Stimulated activated CD8-positive, alpha-beta memory T cell treated with anti-CD3 and anti-CD28 coated beads, Interleukin-2, amount 100 ng/mL, for 1 hour (primary cell): ENCODE measurements at places on chromosomes 11 and 22.

DNA sequence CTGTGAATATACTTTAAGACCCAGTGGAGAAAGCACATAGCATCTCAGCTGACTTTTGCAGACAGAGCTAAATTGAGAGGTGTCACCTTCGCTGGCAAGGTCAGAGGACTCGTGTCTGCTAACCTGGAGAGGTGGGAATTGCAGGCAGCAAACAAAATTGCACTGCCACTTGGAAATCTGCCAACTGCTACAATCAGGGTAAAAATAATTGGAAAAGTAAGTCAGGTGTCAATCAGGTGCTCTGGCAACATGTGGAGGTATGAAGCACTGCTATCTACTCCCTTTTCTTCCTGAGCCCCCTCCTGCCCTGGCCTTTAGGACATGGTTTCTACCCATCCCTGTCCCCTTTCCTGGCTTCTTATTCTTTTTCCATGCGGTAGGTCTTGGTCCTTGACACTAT is 24.1 kb upstream of the LRRC55 start:
- DNase-seq = no peak

GRCh38 chr11:110757066-110757465 is 44.8 kb upstream of the ARHGAP20 start:
- DNase-seq = no peak

DNA sequence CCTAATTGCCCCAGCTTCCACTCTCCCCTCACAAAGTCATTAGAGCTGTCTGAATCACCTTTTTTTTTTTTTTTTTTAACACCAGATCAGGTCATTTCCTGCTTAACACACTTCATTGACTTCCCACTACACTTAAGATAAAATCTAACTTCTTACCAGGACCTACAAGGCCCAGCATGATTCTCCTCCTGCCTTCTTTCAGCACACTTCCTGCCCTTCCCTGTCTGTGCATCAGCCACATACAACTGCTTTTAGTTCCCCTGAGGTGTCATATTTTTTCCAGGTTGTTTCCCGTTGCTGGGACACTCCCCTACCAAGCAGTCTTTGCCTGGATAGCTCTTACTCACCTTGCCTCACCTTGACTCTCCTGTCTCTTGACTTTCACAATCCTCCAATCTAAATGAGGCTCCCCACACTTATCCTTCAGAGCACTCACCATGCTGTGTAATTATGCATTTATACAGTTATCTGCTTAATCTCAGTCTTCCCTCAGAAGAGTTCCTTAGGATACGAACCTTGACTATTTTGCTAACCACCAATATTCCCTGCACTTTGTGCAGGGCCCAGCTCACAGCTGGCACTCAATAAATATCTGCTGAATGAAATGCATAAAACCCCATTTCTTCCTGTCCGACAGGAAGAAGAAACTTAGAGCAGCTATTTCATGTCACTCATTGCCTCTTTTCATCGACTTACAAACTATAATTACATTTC is 96.6 kb upstream of the AKIP1 start:
- no peak for DNase-seq

DNA sequence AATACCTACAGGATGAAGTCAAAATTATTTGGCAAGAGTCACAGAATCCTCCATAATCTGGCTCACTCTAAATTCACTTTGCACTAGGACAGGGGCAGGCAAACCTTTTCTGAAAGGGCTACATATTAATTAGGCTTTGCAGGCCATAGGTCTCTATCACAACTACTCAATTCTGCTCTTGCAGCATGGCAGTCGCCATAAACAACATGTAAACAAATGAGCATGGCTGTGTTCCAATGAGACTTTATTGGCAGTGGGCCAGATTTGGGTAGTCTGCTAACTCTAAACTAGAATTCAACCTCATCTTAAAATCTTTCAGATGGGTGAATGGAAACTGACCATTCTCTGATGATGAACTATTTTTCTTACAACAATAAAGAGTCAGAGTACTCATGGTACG is 5.8 kb downstream of the THRSP start:
- DNase-seq = no peak

DNA sequence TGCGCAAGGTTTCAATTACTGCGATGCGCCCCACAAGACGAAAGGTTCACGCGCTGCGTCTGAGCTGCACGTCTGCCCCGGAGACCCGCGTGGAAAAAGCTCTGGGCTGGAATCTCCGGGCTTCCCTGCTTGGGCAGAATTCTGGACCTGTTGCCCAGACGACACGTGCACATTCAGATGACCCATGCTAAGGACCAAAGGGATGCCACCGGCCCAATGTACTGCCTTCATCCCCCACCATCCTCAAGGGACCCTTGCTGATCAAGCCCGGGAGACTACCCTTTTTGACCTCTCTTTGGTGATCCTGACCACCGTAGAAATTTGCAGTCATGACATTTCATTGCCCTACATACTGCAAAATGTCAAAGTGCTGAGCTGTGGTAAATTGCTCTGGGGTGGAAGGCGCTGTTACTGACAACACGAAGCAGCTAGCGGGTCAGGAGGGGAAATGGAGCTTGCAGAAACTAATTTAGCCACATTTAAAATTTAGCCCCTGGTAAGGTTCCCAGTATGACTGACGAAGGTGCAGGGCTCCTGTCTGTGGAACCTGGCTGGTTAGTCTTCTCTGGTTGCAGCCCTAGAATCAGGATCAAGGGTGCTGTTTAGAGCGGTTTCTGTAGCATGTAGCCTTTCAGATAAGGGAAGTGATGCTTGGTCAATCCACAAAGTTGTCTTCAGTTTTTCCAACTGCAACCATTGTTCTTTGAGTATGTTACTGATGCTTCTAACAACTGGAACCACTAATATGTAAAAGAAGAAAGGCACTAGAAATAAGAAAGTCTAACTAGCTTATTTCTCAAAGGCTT is 81.9 kb downstream of the PRR5L start:
- no peak for DNase-seq

- no peak for DNase-seq
Measured at GRCh38 chr11:111729831-111730311, 36.3 kb downstream of the PPP2R1B start.

DNA sequence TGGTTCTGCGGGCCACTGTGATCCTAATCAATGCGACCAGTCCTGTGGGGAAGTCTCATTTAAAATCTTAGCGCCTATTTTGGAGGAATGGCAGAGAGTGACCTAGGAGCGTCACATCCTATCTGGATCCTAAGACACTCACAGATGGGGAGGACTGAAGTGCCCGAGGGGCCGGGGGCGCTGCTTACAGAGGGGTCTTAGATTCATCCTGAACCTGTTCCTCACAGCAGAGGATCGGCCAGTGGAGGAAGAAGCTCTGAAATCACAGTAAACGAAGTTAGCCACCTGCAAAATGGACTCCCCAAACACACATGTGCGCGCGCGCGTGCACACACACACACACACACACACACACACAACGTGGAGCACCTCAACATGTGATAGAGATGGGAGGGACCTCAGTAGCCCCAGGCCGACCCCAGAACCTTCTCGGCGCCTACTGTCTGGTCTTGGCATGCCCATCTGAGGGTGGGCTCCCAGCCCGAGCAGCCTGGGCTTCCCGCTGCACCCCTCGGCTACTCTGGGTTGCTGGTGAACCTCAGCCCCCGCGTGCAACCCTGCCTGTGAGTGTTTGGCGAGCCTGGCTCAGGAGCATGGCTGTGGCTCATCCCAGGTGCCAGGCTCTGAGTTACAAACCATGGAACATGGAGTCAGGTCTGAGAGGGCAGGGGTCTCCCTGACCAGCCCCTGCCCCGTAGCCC is 613.3 kb downstream of the TBC1D22A start:
- DNase-seq = no peak

DNA sequence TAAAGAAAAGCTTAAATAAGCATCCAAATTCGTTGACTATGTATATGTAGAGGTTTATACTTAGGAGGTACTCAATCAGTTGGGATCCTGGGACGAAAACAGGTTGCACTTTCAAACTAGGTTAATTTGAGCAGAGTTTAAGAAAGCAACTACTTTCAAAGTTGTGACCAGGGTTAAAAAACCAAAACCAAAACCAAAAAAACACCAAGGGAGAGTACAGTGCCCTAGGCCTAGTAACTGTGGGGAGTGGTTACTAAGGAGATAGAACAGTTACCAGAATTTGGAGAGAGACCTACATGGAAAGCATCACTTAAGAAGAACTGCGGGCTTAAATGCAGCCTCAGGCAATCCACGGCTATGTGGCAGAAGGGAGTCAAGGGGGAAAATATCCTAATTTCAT is 148.3 kb downstream of the JRKL start:
- DNase-seq = no peak

- no peak for DNase-seq
Measured at GRCh38 chr11:132463295-132464002, 1068.9 kb downstream of the OPCML start.

GRCh38 chr22:39519681-39520225 is 609 bp upstream of the ATF4 start:
- no peak for DNase-seq

- no peak for DNase-seq
Measured at GRCh38 chr11:105298630-105299029, 159.1 kb upstream of the CARD18 start.

DNA sequence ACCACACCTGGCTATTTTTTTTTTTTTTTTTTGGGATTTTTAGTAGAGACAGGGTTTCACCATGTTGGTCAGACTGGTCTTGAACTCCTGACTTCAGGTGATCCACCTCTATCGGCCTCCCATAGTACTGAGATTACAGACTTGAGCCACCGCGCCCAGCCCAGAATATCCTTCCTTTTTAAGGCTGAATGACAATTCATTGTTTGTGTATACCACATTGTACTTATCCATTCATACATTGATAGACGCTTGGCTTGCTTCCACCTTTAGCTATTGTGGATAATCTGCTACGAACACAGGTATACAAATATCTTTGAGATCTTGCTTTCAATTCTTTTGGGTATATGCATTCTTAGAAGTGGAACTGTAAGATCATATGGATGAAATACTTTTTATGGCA is 10.8 kb upstream of the RASSF10 start:
- no peak for DNase-seq

DNA sequence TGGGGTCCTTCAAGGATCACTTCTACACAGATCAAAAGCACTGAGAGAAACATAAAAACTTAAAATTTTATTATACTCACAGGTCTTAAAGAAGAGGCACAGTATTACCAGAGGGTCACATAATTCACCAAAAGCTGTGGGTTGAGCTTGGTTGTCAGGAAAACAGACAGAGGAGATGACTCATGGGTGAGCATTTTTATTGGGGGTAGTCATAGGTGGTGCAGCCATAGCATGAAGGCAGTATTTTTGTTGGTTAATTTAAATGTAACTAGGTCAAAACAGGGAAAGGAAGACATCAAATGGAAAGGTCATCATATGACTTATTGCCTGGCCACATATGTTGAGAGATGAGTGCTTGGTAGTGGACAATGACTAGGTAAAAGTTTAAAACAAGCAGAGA is 24.2 kb downstream of the OR5B17 start:
- no peak for DNase-seq

GRCh38 chr11:121671283-121672168 is 218.8 kb upstream of the SORL1-AS1 start:
- DNase-seq = no peak

- DNase-seq = no peak
Measured at GRCh38 chr11:105592035-105592434, 17.8 kb upstream of the GRIA4 start.

DNA sequence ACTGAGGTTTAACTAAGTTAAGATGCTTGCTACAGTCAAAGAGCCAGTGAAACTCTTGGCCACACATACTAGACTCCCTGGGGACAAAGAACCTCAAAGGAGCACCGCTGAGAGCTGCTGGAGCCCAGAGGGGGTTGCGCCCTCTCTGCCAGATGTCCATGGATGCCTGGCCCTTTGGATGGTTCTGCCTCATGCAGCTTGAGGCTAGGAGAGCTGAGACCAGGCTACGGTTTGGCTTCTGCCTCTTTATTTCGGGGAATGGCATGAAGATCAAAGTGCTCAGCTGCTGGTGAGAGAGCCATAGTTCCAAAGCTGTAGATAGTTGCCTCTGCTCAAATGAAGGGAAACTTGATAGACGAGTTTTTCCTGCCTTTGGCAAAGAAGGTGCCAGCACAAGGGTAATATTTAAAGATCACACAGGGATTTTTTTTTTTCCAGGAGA is 43.0 kb downstream of the RASSF10 start:
- DNase-seq = no peak

GRCh38 chr11:114395736-114396135 is 4.6 kb downstream of the C11orf71 start:
- no peak for DNase-seq

- DNase-seq = no peak
Measured at GRCh38 chr11:16382638-16383380, 26.5 kb upstream of the SOX6 start.

DNA sequence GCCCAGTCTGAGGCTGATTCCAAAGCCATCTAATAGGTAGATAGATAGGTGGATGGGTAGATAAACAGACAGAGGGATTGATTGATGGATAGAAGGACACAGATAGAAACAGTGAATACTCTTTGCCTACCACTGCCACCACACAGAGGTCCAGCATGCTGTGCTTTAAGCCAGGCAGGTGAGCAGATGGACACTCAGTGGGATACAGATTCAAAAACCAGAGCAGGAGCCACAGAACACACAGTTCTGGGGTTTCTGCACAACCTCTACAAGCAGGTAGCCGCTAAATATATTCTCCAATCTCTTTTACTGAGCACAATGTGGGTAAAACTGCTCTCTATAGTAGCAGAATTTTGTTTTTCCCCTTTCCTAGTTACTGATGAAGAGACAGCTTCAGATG is 20.5 kb upstream of the JHY start:
- DNase-seq = no peak

DNA sequence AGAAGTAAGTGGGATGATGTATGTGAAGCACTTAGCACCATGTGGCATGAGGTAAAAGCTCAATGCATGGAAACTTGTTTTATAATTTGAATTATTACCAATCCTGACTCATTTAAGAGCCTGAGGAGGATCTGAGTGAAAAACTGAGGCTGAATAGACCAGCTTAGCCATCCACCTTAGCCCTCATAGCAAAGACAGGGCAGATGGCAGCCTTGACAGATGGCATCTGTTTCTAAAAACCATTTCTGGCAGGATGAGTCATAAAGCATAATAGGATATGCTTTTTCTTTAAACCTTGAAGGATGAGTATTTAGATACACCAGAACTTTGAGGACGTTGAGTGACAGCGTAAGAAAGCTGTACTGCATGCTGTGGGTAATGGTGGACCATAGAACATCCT is 61.0 kb upstream of the NAV2 start:
- no peak for DNase-seq

DNA sequence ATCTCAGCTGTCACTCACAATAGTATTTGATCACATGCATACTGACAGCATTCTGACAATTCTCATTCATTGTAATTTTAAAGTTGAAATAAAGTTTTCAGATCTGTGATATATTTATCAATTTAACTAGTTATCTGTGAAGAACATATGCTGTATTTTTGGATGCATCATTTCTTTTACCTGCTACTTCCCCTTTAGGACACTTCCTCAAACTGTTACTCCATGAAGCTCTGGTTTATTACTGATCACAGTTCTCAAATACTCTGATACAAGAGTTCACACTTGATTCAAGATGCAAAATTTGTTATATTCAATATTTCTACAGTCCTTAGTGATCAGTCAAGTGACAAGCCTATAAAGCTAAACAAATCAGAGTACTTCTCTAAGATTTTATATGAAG is 1655.2 kb downstream of the LRRC4C start:
- DNase-seq = no peak
